ENCODE measurements at places on chromosomes 11 and 22. TPM values are rescaled to one million over a fixed set of nuclear protein-coding genes. Genes with fewer than 3 reads are reported as not detected.

CLDN5 gene
- total RNA-seq: not detected

- DNase-seq: peak; percentile 58
- no peak overlapping the region for H3K27ac ChIP-seq
- H3K4me3 ChIP-seq: peak overlapping the region; percentile 47
- peaks cover 34% of the 10 kb centered on the region for H3K4me1 ChIP-seq
These were observed 17.3 kb upstream of the PRR5 start for GRCh38 chr22:44684506-44685383.

- H3K36me3 ChIP-seq: no peaks in the 10 kb centered on the region
- DNase-seq: no peak
- H3K4me1 ChIP-seq: peaks cover 24% of the 10 kb centered on the region
- no peaks in the 10 kb centered on the region for H3K27me3 ChIP-seq
- H3K4me3 ChIP-seq: no peak overlapping the region
- no peak overlapping the region for H3K27ac ChIP-seq
These were observed 3.4 kb upstream of the NDUFC2 start for GRCh38 chr11:78083021-78083420.

PLAAT4 gene
- total RNA-seq: 4.7 TPM

GRCh38 chr11:65591939-65592857 is 3.4 kb downstream of the KCNK7 start:
- no peak overlapping the region for H3K27ac ChIP-seq
- no peak for DNase-seq
- peaks cover 22% of the 10 kb centered on the region for H3K36me3 ChIP-seq
- H3K27me3 ChIP-seq: no peaks in the 10 kb centered on the region
- H3K4me3 ChIP-seq: no peak overlapping the region

DNA sequence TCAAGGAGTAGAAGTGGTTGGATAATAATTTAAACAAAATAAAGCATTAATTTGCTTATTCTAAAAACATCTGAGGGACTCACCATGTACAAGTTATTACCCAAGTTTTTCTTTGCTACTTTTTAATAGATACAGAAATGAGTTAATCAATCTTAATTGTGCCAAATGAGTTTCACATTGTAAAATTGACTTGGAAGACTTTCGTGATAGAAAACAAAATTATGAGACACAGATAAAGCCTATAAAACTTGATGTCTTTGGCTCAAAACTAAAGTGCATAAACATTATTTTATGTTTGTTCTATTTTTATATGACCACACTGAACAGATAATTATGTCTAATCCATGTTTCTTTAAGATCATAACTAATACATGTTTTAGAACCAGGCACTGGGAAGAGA is 10.1 kb upstream of the CWF19L2 start:
- peaks cover 60% of the 10 kb centered on the region for H3K27me3 ChIP-seq
- no peaks in the 10 kb centered on the region for H3K4me1 ChIP-seq
- H3K4me3 ChIP-seq: no peak overlapping the region
- H3K27ac ChIP-seq: no peak overlapping the region

- H3K4me3 ChIP-seq: no peak overlapping the region
- no peaks in the 10 kb centered on the region for H3K27me3 ChIP-seq
- H3K36me3 ChIP-seq: no peaks in the 10 kb centered on the region
- no peak overlapping the region for H3K27ac ChIP-seq
- DNase-seq: no peak
- H3K4me1 ChIP-seq: peaks cover 4% of the 10 kb centered on the region
These were observed 56.9 kb upstream of the CCDC89 start for GRCh38 chr11:85742873-85743275.

GRCh38 chr22:27626675-27627443 is 174.7 kb downstream of the MN1 start:
- H3K4me3 ChIP-seq: no peak overlapping the region
- H3K27me3 ChIP-seq: no peaks in the 10 kb centered on the region
- H3K4me1 ChIP-seq: no peaks in the 10 kb centered on the region
- H3K36me3 ChIP-seq: no peaks in the 10 kb centered on the region

- H3K36me3 ChIP-seq: no peaks in the 10 kb centered on the region
- no peak for DNase-seq
- H3K4me1 ChIP-seq: peaks cover 63% of the 10 kb centered on the region
- no peaks in the 10 kb centered on the region for H3K27me3 ChIP-seq
These were observed 2.0 kb downstream of the ST14 start for GRCh38 chr11:130161441-130162145.
